ENCODE measurements at places on chromosomes 4 and X. TPM values are rescaled to one million over a fixed set of nuclear protein-coding genes. Genes with fewer than 3 reads are reported as not detected.

Gene IL1RAPL1
- 9.1 TPM for total RNA-seq

Gene SLC6A14
- total RNA-seq: 0.99 TPM

Gene JADE3
- 14.0 TPM for total RNA-seq

Gene USP51
- total RNA-seq: 9.1 TPM

Gene PCSK1N
- 46.4 TPM for total RNA-seq

Gene GCNA
- total RNA-seq: 5.6 TPM

Gene NPNT
- total RNA-seq: 55.7 TPM

Gene GABRE
- total RNA-seq: 89.1 TPM

Gene MND1
- total RNA-seq: 4.0 TPM

Gene MAGED4
- 77.3 TPM for total RNA-seq

Gene SLC6A8
- total RNA-seq: 44.7 TPM

Gene HSFX3
- not detected for total RNA-seq

Gene IL21
- not detected for total RNA-seq

Gene BTK
- 3.1 TPM for total RNA-seq

Gene CENPE
- 8.0 TPM for total RNA-seq

Gene FAM184B
- 20.3 TPM for total RNA-seq

Gene ERVMER34-1
- total RNA-seq: 0.60 TPM

Gene CA5B
- total RNA-seq: 24.4 TPM

Gene RBMXL3
- total RNA-seq: not detected

Gene NOCT
- 22.3 TPM for total RNA-seq

Gene SASH3
- 1.4 TPM for total RNA-seq

Gene PNCK
- 29.3 TPM for total RNA-seq

Gene KIF4A
- 7.6 TPM for total RNA-seq

Gene AFF1
- total RNA-seq: 61.8 TPM

Gene PAGE2
- not detected for total RNA-seq

Gene DOK7
- 3.5 TPM for total RNA-seq

Gene INTU
- total RNA-seq: 48.4 TPM

Gene EDNRA
- 47.0 TPM for total RNA-seq

Gene BEX5
- 7.7 TPM for total RNA-seq

Gene NAT8L
- total RNA-seq: 3.5 TPM

Gene PROM1
- total RNA-seq: 298 TPM

Gene LINC00632
- total RNA-seq: 131 TPM

Gene RNF175
- total RNA-seq: 9.8 TPM

Gene ERAS
- not detected for total RNA-seq

Gene CYP2U1
- 13.5 TPM for total RNA-seq

Gene CORIN
- total RNA-seq: 1.7 TPM

Gene ZNF711
- total RNA-seq: 71.6 TPM

Gene CSAG2
- total RNA-seq: not detected

Gene CWH43
- total RNA-seq: 1.4 TPM

Gene SHROOM2
- 23.6 TPM for total RNA-seq

Gene LEF1
- total RNA-seq: 19.6 TPM

Gene UTP3
- 24.6 TPM for total RNA-seq

Gene SOX3
- total RNA-seq: 2.1 TPM

Gene TRIML2
- total RNA-seq: not detected

Gene MAGEA2B
- total RNA-seq: not detected

Gene GLRA3
- total RNA-seq: 1.9 TPM

Measured in camera-type eye (tissue), 1 donor.